ENCODE measurements at places on chromosomes 1 and 21. TPM values are rescaled to one million over a fixed set of nuclear protein-coding genes. Genes with fewer than 3 reads are reported as not detected.

DNA sequence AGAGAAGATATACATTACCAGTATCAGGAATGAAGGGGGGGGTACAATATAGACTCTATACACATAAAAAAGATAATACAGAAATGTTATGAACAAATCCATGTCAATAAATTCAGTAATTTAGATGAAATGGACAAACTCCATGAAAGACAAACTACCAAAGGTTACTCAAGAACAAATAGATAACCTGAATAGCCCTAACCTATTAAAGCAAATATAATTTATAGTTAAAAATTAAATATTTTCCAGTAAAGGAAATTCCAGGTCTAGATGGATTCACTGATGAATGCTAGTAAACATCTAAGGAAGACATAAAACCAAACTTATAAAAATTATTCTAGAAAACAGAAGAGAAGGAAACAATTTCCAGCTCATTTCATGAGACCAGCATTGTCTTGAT is 13.2 kb downstream of the BLZF1 start:
- no peak for DNase-seq

- DNase-seq = no peak
Observed at GRCh38 chr1:19204446-19205266, 5.4 kb downstream of the UBR4 start.

- no peak for DNase-seq
Observed at GRCh38 chr1:245248231-245248731, 93.5 kb downstream of the KIF26B start.

DNA sequence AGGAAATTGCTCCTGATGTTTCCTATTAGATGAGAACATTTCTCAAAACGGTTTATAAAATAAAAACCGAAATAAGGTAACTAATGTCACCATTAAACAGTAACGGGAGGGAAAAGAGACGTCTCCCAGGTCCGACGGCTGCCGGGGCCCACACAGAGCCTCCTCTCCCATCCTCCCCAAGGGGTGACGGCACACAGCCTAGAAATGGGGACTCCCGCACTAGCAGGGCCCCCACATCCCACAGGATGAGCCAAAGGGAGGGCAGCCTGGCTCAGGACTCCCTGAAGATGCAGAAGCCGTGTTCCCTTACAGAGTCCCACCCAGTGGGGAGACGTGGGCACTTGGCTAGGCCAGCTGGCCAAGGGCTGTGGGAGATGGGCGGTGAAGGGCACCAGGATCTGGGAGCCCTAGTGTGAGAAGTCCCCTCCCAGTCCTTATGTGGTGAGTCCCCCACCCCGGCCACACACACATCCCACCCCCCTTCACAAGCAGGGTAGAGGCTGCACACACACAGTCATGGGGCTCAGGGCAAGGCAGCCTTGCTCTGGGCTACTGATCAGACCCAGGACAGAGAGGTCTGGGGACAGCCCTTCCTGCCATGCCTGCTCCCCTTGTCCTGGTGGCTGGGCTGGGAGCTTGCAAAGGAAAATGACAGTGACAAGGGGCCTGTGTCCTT is 3.3 kb downstream of the KRTAP10-3 start:
- DNase-seq = peak; percentile 26

DNA sequence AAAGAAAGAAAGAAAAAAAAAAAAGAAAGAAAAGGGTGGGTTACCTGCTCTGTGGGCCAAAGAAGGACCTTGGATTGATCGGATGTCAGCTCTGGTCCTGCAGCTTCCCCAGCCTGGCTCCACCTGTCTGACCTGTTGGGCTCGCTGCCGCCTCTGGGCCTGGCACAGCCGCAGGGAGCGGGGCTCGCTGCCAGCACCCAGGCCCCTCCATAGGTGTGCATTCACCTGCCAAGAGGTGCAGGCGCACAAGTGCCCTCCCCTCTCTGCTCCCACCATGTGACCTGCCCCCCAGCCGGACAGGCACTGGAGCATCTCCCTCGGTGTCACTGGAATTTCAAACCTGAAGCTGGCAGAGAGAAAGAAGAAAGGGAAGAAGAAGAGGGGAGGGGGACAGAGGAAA is 33.1 kb upstream of the GPR157 start:
- DNase-seq = no peak

GRCh38 chr21:41636636-41637630 is 129.0 kb upstream of the TMPRSS2 start:
- no peak for DNase-seq

- DNase-seq = no peak
Observed at GRCh38 chr1:168972225-168972624, 134.3 kb upstream of the ATP1B1 start.

GRCh38 chr21:45918835-45919447 is 62.6 kb upstream of the COL6A1 start:
- DNase-seq = no peak

DNA sequence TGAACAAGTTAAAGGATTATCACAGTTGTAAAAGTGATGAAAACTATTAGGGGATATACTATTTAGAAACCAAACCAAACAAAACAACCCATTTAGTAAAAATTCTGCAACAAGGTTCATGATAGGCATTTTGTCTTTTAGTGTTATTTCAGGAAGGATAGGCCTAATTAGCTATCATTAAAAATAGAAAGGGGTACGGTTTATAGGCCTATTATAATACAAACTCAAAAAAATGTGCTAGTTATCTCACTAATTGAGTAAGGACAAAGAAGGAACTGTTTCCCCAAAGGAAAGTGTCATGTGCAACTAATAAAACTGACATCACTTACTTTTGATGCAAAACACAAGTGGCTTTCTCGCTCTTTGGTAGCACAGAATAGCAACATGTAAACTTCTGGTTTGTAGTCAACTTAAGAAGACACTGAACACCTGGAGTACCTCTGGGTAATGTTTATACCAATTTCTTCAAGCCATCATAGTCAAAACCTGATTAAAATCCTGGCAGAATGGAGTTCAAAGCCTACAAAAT is 28.5 kb downstream of the SLC16A1 start:
- no peak for DNase-seq

- DNase-seq = no peak
Observed at GRCh38 chr21:42191696-42192595, 27.0 kb upstream of the ABCG1 start.

DNA sequence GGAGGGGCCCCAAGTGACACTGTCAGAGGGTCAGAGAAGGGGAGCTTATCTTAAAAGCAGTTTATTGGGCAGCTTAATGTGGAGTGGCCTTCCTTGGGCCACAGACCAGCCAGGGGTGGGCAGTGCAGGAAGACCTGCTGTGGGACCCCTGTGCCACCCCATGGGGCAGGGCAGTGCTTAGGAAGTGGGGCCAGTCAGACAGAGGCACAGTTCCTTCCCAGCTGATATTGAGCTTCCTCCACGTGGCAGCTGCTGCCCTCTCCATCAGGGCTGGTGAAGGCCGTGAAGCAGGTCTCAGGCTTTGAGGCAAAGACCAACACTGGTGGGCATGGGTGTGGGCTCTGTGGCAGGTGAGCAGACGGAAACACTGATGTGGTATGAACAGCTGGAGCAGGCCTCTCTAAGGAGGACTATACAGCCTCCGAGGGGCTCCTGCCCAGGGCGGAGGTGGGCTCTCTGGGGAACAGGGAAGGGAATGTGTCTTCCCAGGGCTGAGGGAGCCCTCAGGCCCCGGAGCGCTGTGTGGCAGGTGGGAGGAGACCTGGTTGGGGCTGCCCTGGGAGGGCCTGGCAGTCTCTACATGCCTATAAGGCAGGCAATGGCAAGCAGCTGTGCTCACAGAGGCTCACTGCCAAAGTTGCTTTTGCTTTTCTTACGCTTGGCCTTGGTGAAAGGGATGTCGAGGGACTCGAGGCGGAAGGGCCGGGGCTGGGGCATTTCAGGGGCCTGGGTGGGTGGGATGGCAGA is 3.0 kb upstream of the DDOST start:
- no peak for DNase-seq

GRCh38 chr21:41381731-41382130 is 19.9 kb downstream of the MX2 start:
- DNase-seq = no peak

DNA sequence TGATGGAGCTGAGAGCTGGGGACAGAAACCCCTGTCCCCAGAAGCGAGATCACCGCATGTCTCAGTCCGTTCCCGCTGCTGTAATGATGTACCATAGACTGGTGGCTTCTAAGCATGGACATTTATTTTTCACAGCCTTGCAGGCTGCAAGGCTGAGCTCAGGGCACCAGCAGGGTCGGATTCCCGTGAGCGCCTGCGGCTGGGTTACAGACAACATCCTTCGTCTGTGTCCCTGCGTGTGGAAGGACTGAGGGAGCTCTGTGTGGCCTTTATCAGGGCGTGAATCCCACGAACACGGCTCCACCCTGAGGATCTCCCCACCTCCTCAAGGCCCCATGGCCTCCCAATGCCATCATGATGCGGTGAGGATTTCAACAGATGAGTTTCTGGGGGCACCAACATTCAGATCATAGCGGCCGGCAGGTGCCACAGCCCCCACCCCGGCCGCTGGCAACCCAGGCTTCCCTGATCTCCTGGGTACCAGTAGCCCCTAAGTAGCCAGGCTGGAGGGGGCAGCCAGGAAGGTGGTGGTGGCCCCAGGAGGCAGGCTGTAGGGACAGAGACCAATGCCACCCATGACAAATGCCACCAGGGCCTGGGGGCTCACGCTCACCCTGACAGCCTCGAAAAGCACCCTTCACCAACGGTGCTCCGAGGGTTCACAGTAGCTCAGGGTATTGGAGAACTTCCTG is 104.4 kb downstream of the CRYAA start:
- no peak for DNase-seq

The KCNK2 gene
- total RNA-seq = not detected

The DNAJC6 gene
- total RNA-seq = 4.1 TPM

The RYR2 gene
- 0.03 TPM for total RNA-seq

The ANGPTL1 gene
- not detected for total RNA-seq

The S100A3 gene
- not detected for total RNA-seq

The CFHR3 gene
- not detected for total RNA-seq

The CBR3 gene
- total RNA-seq = 16.1 TPM

The FAM72D gene
- total RNA-seq = 20.0 TPM

The KCNT2 gene
- total RNA-seq = not detected

Data from activated CD8-positive, alpha-beta memory T cell treated with anti-CD3 and anti-CD28 coated beads, Interleukin-2, amount 10 ng/mL, durations not matched to agents 7 days and 5 days (primary cell).